ENCODE measurements at places on chromosomes 4 and X.
A peak's percentile ranks its signal among the peaks of the same experiment; 100 is the strongest.

- peaks cover 17% of the 10 kb centered on the region for H3K4me1 ChIP-seq
- no peak for DNase-seq
- no peak overlapping the region for H3K4me3 ChIP-seq
- H3K36me3 ChIP-seq, result peaks cover 6% of the 10 kb centered on the region
Measured at GRCh38 chr4:185222598-185222997, 13.2 kb downstream of the SNX25 start.

- peaks cover 13% of the 10 kb centered on the region for H3K36me3 ChIP-seq
- no peak overlapping the region for H3K27ac ChIP-seq
- DNase-seq, result no peak
- no peaks in the 10 kb centered on the region for H3K27me3 ChIP-seq
- no peaks in the 10 kb centered on the region for H3K4me1 ChIP-seq
- H3K4me3 ChIP-seq, result no peak overlapping the region
Measured at GRCh38 chr4:112589206-112589605, 47.5 kb downstream of the ZGRF1 start.

DNA sequence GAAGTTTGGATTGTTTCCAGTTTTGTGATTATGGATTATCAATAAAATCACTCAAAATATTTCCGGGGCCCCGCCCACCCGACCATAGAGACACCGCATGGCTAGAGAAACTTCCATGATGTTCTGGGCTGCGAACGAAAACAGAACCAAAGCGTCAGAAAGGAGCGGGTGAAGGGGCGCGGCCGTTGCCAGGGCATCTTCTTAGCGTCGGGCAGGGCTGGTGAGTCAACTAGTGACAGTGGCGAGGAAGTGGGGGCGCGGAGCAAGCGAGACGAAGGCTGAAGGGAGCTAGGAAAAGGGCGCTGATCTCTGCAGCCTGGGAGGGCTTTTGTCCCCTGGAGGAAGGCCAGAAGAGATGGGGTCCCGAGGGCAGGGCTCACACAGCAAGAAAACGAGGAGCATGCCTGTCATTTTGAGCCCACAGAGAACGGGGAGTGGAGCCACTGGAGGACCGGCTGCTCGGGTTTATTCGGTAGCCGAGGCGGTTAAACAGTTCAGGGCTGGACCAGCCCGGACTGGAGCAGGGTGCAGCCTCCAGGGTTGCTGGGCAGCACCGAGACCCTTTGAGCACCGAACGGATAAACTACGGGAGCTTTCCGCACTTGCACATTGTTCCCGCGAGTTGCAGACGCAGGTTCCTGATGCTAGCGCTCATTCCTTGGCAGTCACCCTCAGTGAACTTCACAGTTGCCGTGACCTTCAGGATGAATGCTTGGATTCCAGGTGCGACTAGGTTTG, 298.1 kb upstream of the TRPC5 start:
- no peak overlapping the region for H3K4me3 ChIP-seq
- no peaks in the 10 kb centered on the region for H3K27me3 ChIP-seq
- no peak overlapping the region for H3K27ac ChIP-seq

- no peak for DNase-seq
- H3K36me3 ChIP-seq, result no peaks in the 10 kb centered on the region
- no peaks in the 10 kb centered on the region for H3K4me1 ChIP-seq
- H3K27me3 ChIP-seq, result no peaks in the 10 kb centered on the region
- H3K4me3 ChIP-seq, result no peak overlapping the region
Measured at GRCh38 chrX:103423955-103424638, 47.8 kb downstream of the BEX3 start.

DNA sequence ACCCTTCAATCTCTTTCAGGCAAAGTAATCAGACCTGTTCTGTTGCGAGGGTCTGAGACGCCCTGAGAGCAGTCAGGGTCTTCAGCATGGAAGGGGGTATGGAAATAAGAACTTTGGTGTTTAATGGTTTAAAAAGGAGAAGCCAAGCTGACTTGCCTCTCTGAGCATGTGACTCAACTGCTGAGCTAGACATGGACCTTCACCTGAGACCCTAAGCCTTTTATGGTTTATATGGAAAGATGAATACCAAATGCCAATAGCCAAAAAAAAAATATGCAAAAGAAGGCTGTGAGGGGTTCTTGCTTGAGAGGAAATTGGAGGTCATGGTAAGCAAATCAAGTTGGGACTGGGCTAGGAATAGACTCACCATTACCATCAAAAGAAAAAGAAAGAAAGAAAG, 30.6 kb downstream of the CHRNA9 start:
- H3K4me1 ChIP-seq, result no peaks in the 10 kb centered on the region
- H3K36me3 ChIP-seq, result no peaks in the 10 kb centered on the region
- DNase-seq, result no peak

DNA sequence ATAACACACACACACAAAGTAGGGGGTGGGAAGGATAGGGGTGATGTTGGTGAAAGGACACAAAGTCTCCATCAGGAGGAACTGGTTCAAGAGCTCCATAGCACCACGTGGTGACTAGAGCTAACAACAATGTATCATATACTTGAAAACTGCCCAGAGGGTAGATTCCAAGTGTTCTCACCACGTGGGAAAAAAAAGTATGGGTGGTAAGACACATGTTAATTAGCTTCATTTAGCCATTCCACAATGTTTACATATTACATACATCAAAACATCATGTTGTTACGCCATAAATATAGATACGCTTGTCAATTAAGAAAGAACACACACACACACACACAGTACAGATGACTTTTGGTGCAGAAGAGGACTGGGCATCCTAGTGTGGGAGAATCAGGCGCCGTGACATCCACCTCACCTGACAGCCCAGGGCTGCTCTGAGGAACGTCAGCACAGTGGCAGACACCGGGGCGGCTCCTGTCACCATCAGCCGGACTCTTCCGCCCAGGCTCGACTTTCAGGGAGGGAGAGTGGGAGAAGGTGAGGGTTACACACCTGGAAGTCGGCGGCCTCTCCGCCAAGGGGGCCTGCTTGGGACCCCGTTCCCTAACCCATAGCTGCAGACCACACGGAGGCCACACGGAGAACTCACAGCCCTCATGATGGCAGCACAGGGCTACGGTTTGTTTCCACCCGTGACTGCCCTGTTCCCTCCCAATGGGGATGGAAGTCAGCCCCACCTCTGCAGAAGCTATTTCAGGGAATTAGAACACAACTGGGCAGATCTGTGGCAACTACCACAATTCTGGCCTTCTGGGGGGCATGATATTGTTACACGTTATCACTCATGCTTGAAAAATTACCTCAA, 31.8 kb upstream of the CENPU start:
- H3K36me3 ChIP-seq, result no peaks in the 10 kb centered on the region
- no peak overlapping the region for H3K4me3 ChIP-seq
- H3K4me1 ChIP-seq, result peaks cover 2% of the 10 kb centered on the region
- no peak for DNase-seq
- no peak overlapping the region for H3K27ac ChIP-seq
- no peaks in the 10 kb centered on the region for H3K27me3 ChIP-seq

GRCh38 chrX:35098419-35098818, 155.8 kb downstream of the FAM47B start:
- H3K27ac ChIP-seq, result no peak overlapping the region
- H3K27me3 ChIP-seq, result no peaks in the 10 kb centered on the region
- H3K4me3 ChIP-seq, result no peak overlapping the region

DNA sequence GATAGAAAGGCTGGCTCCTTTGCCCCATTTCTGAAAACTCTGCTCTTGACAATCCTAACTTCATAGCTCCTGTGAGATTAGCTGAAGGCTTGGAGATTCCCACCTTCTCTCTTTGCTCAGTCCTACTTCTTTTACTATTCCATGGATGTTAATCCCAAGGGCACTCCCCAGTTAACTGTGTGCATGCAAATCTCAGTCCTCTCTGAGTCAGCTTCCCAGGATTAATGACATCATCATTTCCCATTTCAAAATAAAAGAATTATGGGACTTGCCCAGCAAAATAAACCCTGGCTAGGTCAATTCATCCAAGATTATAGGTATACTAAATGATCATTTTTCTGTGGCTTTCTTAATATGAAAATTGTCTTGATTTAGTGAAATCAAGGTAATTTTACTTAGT, 328.6 kb upstream of the NR3C2 start:
- no peaks in the 10 kb centered on the region for H3K36me3 ChIP-seq
- H3K27ac ChIP-seq, result no peak overlapping the region
- DNase-seq, result no peak
- no peaks in the 10 kb centered on the region for H3K4me1 ChIP-seq

DNA sequence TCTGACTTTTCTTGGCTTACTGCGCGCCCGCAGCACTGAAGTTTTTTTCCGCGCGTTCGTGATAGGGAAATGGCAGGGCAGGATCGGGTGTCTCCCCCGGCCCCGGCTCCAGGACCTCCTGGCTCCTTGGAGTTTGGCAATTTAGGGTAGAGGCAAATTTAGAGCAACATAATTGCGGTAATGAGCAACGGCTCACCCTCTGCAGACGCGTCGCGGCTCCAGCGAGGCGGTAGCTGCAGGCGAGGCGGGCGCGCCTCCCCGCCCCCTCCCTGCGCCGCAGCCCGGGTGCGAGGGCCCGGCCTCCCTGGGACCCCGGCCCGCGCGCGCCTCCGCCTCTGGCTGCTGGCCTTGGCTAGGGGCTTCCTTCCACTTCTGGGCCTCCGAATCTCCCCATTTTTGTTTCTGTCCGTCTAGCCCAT, 6.2 kb downstream of the MSX1 start:
- DNase-seq, result no peak
- peaks cover 28% of the 10 kb centered on the region for H3K4me1 ChIP-seq
- H3K27ac ChIP-seq, result no peak overlapping the region

- H3K36me3 ChIP-seq, result no peaks in the 10 kb centered on the region
- H3K27ac ChIP-seq, result no peak overlapping the region
- no peaks in the 10 kb centered on the region for H3K27me3 ChIP-seq
- no peak for DNase-seq
- H3K4me3 ChIP-seq, result no peak overlapping the region
Measured at GRCh38 chr4:153649572-153649991, 34.5 kb upstream of the TLR2 start.

GRCh38 chr4:159445692-159446091, 342.8 kb downstream of the RAPGEF2 start:
- H3K4me3 ChIP-seq, result no peak overlapping the region
- H3K4me1 ChIP-seq, result no peaks in the 10 kb centered on the region
- H3K36me3 ChIP-seq, result no peaks in the 10 kb centered on the region
- DNase-seq, result no peak

DNA sequence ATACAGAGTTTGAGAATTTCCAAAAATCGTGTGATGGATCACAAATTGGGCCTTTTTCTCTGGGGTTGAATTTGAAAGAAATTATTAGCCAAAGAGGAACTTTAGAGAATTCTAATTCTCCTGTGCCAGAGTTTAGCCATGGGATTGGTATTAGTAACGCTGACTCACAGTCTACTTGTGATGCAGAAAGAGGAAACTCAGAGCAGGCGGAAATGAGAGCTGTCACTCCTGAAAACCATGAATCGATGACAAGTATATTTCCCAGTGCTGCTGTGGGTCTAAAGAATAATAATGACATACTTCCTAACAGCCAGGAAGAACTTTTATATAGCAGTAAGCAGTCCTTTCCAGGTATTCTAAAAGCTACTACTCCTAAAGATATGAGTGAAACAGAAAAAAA, 64.9 kb downstream of the N4BP2 start:
- H3K27me3 ChIP-seq, result no peaks in the 10 kb centered on the region
- H3K36me3 ChIP-seq, result no peaks in the 10 kb centered on the region
- no peak for DNase-seq
- no peak overlapping the region for H3K4me3 ChIP-seq
- H3K27ac ChIP-seq, result peak overlapping the region; percentile 87
- H3K4me1 ChIP-seq, result peaks cover 41% of the 10 kb centered on the region

DNA sequence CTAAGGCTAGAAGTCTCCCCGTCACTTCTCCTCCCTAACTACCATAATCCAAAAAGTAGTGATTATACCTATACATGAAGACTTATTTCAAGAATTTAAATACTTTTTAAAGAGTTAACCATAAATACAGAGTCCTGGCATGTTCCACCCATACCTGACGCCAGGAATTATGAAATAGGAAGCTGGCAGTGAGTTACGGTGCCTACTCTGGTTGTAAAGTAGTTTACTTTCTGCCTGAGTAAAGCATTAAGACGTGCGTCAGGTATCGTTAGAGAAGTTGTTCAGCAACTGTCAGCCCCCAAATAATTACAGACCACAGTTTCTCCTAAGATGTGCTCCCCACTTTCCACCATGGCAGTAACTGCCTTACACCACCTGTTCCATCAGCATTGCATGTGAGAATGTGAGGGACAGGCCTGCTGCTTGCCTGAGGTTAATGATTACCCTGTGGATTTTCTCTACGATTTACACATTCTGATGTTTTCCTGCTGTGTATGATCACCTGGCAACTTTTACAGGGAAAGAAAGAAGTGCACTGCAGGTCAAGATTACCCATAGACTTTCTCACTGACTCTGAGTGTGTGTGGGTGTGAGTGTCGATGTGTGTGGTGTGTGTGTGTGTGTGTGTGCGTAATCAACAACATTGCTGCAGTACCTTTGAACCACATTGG, 92.3 kb upstream of the SLC7A11 start:
- no peak overlapping the region for H3K27ac ChIP-seq
- no peak overlapping the region for H3K4me3 ChIP-seq
- no peaks in the 10 kb centered on the region for H3K36me3 ChIP-seq
- H3K4me1 ChIP-seq, result no peaks in the 10 kb centered on the region
- DNase-seq, result no peak

DNA sequence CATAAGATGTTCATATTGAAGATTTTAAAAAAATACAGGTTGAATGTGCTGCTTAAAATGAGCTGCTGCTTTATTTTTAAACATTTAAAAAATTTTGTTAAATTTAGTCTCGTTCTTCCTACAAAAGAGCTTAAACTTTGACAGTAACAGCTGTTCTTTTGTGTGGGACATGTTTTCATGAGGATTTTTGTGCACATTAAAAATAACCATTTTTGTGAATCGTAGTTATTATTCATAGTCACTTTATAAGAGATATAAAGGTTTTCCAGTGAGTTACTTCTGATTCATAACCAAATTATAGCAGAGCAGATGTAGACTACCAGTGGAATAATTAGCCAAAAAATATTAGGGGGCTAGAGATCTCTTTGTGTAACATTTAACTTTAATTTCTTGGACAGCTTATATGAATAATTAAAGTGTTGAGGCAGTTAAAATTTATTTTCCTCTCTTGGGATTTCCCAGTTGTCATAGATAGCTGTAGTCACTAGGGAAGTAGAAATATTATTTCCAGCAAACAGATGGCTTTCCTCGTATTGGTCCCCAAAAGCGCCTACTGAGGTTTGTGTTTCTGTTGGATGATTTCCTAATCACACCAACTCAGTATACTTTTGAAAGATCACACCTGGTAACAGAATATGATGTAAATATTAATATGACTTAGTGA, 24.2 kb downstream of the RBPJ start:
- H3K4me3 ChIP-seq, result no peak overlapping the region
- H3K4me1 ChIP-seq, result peaks cover 78% of the 10 kb centered on the region
- DNase-seq, result no peak
